ENCODE measurements at places on chromosomes 13 and 19.

DNA sequence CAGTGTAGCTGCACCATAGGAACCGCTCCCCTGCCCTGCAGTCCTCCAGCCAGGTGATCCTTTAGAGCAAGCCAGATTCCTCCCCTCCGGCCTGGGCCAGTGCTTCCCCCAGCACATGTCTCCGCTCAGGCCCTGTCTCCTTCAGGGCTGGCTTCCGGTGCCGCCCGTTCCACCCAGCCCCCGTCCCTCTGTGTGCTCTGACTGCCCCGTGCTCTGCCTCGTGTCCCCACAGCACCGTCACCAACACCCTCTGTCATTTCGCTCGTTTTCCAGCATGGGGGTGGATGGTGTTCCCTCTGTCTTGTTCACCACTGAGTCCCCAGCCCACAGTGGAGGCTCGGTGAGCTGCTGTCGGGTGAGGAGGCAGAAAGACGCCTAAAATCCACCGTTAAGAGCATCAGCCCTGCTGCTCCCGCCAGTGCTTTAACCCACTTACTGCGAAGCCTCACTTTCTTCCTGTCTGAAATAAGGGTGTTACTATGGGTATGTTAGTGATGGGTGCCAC lies 54.5 kb downstream of the TSSK6 start:
- peak; percentile 65 for DNase-seq

- DNase-seq: no peak
These were observed 13.3 kb downstream of the C3 start for GRCh38 chr19:6707011-6707657.

DNA sequence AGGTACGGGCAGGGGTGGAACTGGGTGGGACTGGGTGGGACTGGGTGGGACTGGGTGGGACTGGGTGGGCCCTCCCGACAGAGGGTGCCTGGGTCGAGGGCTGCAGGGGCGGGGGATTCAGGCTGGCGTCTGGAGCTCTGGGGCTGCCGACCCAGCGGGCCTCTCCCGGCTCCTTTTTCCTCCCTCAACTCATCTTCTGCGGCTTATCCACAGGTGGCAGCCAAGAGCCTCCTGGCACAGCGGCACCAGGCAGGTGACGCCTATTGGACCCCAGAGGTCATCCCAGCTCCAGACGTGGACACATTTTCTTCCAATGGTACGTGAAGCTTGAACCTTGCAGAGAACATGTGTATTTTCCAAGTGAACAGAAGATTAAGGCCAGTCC lies 533 bp downstream of the ZNF544 start:
- DNase-seq: no peak

- DNase-seq: no peak
These were observed 167.5 kb upstream of the TMTC4 start for GRCh38 chr13:100842136-100842535.

GRCh38 chr19:53880711-53881481 lies 1.1 kb upstream of the PRKCG start:
- no peak for DNase-seq

DNA sequence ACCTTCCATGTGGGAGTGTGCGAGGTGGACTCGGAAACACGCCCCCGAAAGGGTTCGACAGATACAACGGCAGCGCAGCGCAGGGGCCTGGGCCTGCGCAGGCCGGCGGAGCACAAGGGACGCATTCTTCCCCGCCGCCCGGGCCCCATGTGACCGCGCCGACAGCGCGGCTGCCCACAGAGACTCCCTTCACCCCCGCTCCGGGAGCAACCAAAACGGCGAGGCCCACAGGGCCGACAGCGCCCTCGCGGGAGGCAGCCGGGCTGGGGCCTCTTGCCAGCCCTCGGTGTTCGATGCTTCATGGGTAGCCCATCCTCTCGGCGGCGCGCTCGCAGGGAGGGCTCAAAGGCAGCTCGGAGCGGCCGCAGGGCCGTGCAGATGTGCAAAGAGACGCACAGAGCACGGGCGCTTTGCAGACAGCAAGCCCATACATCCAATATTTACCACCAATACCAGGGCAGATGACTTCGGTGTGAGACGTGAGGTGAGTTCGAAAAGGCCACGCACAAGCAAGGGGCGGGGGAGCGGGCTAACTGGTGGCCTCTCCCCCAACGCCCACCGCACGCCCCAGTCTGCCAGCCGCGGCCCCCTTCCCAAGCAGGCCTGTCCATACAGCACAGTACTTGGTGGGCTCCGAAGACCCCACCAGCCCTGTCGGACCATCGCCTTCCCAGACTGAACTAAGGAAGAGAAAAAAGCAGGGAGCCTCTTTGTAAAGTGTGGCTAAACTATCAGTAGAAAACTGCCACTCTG lies 89.9 kb downstream of the CRYL1 start:
- DNase-seq: no peak

Measured in GM13976 (cell line).